ENCODE measurements at places on chromosomes 1 and 21.

- no peak for DNase-seq
These were observed 30.7 kb upstream of the IL20 start for GRCh38 chr1:206834711-206835110.

DNA sequence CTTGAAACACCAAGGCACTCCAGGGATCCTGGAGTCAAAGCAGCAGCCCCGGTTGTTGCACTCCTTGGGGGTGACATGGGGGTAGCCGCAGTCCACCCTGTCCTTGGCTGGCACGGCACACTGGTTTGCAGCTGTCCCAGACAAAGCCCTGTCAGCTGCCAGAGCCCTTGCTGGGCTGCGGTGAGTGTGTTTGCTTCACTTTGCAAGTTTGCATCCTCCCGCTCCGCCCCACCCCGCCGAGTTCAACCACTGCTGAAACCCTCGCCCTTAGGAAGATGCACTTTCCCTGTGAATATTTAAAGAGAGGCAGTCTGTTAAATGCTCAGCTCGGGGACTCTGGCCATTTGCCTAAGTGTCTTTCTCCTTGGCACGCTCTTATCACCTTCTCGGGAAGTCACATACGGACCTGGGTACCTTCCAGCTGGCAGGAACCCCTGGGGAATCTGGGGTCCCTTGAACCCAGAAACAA lies 1.7 kb downstream of the TFF3 start:
- DNase-seq, result no peak

GRCh38 chr1:107162745-107163144 lies 21.9 kb downstream of the NTNG1 start:
- no peak for DNase-seq

- DNase-seq, result no peak
These were observed 8.9 kb downstream of the ACTRT2 start for GRCh38 chr1:3029991-3030662.

DNA sequence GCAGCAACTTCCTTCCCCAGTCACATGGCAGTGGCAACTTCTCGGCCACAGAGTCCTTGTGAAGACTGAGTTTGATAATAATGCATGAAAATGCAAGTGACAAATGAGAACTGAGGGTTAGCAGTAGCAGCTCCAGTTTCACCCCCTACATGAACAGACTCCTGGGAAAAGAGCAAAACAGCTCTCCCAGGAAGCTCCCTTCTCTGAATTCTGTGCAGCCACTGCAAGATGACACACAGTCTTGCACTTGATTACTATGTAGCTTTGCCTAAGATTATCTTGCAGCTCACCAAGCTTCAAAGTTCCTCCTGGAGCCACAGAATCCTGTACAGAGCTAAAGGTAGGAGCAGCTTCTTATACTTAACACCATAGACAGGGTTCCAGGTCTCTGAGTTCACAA lies 4.7 kb downstream of the PGBD5 start:
- no peak for DNase-seq

DNA sequence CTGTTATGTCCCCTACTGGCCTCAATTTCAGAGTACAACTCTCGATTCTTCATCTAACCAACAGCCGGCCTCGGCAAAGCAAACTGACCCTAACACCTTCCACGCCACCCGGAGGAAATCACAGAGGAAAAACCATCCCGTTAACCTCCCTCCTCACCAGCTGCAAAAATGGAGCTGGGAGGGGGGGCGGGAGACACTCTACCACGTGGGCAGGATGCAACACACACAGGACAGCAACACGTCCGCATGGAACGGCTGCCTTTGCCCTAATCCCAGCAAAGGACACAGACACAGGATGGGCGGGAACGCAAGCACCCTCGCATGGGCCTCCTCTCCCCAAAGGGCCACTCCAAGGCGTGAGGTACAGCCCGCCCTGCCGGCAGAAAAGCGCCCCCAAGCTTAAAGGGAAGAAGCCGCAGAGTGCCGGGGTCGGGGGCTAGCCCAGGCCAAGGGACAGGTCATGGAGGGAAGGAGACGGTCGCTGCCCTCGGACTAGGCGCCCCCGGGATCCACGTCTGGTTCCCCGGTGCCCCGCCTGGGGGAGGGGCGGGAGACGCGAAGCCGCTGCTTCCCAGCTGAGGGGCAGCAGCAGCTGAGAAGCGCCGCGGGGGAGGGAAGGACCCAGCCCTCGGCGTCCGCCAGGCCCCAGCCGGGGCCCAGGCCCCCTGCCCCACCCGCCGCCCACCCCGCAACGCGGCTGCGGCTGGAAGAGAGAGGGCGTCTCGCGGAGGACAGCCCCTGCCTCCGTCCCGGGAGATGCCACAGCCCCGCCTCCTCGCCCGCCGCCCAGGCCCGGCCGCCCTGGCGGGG lies 590 bp downstream of the FOXJ3 start:
- peak; percentile 28 for DNase-seq

- no peak for DNase-seq
These were observed 882 bp downstream of the VPS13D start for GRCh38 chr1:12230549-12231275.

DNA sequence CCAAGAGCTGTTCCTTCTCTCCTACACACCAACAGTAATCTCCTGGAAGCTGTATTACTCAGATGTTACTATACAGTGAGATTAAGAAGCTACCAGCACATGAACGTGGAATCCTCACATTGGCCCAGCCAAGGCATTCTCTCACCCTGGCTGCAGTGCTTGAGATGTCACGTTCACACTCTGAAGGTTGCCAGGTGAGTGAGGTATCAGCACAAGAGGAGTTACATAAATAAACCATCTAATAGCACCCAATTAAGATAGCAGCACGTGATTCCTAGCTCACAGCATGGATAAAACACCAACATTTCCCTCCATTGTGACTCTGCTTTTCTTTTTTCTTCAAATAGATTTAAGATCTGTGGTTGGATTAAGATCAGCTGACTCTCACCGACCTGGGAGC lies 182.8 kb downstream of the PLPP3 start:
- no peak for DNase-seq

DNA sequence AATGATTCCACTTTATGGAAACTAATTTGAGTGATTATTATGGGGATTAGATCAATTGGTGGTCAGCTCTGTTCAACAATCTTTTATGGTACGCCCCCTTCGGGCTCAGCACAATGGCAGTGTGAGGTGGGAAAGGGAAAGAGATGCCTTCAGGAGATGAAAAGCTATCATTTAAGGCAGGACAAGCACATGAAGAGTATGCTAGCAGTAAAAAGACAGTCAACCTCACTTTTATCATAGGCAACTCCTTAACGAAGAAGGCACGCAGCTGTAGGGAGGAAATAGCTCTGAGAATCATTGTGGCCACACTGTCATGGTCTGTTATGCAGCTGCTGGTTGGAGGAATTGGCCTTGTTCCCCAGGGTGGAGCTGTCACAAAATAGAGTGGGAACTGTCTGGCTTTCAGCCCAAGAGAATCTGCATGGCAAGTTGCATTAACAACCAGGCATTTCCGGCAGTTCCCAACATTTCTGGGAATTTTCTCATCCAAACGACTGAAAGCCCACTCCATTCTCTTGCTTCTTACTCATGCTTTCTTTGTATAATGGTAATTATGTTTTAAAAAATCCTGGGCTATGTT lies 54.4 kb upstream of the BCL10 start:
- DNase-seq, result no peak
